ENCODE measurements at places on chromosomes 4 and X. TPM values are rescaled to one million over a fixed set of nuclear protein-coding genes. Genes with fewer than 3 reads are reported as not detected.

Gene FAM53A
- 0.84 TPM for polyA plus RNA-seq

Gene FAM114A1
- polyA plus RNA-seq: 36.9 TPM

Gene NXF2
- not detected for polyA plus RNA-seq

Gene GAGE2A
- polyA plus RNA-seq: not detected

Gene GAGE12F
- not detected for polyA plus RNA-seq

Gene PIR
- polyA plus RNA-seq: 6.8 TPM

Gene GAGE10
- not detected for polyA plus RNA-seq

DNA sequence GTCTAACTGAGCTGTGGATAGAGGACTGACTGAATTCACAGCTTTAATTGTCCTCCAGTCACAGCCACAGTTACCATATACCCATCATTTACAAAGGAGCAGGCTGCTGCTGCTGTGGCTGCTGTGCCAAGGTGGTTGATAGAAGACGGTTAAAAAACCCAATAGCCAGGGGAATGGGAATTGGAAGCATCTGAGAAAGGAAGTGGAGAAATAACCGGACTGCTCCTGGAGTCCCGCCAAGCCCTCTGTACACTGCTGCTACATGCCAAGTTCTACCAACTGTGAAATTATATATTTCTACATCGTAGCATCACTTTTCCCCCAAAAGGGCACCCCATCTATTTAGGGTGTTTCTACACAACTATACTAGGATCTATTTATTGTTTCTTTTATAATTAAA lies 279.7 kb upstream of the ARX start:
- H3K36me3 ChIP-seq: no peaks in the 10 kb centered on the region
- H3K27ac ChIP-seq: no peak overlapping the region
- DNase-seq: no peak
- H3K27me3 ChIP-seq: no peaks in the 10 kb centered on the region
- H3K4me1 ChIP-seq: no peaks in the 10 kb centered on the region

DNA sequence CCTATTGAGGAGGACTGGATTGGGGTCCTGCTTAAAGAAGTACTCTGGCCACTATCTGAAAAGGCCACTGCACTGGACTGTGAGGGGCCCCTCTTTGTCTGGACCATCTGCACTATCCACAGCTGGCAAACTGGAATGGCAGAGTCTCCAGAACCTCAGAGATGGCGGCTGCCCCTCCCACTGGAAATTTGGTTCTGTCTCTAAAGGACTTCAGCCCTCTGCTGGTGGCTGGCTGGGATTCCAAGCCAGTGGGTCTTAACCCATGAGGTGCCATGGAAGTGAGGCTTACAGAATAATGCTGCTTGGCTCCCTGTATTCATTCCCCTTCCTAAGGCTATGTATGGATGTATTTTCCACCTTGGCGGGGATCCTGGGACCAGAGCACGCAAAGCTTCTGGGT lies 41.6 kb upstream of the CYLC1 start:
- no peak overlapping the region for H3K27ac ChIP-seq
- H3K27me3 ChIP-seq: no peaks in the 10 kb centered on the region
- no peak overlapping the region for H3K4me3 ChIP-seq
- DNase-seq: no peak

DNA sequence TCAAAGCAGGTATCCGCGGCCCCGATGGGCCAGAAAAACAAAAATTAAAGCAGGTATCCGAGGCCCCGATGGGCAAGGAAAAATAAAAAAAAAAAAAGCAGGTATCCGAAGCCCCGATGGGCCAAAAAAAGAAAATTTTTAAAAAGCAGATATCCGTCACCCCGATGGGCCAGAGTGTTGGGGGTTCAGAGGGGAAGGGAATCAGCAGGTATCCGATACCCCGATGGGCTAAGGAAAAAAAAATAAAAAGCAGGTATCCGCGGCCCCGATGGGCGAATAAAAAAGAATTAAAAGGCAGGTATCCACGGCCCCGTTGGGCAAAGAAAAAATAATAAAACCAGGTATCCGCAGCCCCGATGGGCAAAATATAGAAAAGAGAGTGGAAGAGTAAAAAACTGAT lies 289.0 kb downstream of the CHIC1 start:
- DNase-seq: no peak
- H3K27me3 ChIP-seq: no peaks in the 10 kb centered on the region
- H3K36me3 ChIP-seq: no peaks in the 10 kb centered on the region
- H3K27ac ChIP-seq: no peak overlapping the region

DNA sequence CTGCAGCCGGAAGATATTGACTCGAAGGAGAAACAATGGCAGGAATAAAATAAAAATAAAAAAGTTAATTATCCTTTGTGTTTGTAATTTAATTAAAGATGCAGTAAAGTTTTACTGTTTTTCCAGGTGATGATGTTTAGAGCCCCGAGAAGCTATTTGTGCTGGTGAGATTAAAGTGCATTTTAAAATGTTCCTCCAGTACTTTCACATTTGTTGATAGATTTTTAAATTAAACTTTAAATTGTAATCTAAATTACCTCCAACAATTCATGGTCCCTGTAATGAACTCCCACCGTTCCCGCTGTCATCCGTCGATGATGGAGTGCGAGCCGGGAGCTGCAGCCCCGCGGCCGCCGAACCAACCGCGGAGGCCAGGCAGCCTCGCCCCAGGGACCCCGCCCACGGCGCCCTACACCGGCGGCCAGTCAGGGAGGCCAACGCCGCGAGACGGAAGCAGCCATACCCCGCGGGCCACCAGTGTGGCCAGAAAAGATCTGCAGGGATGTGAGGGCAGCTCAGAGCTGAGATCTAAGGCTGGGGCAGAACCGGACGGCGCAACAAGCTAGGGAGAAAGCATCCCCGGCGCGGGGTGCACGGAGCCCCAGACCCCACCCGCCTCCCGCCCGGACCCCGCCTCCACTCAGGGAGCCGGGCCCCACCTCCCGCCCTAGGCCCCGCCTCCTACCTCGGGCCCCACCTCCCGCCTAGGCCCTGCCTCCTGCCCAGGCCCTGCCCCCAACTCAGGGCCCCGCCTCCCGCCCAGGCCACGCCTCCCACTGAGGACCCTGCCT lies 104.0 kb downstream of the FAM53A start:
- H3K4me3 ChIP-seq: peak overlapping the region; percentile 31
- H3K4me1 ChIP-seq: peaks cover 2% of the 10 kb centered on the region
- peak; percentile 41 for DNase-seq
- no peak overlapping the region for H3K27ac ChIP-seq

- no peak for DNase-seq
- H3K27ac ChIP-seq: no peak overlapping the region
- no peaks in the 10 kb centered on the region for H3K36me3 ChIP-seq
- H3K4me1 ChIP-seq: no peaks in the 10 kb centered on the region
- no peaks in the 10 kb centered on the region for H3K27me3 ChIP-seq
These were observed 61.6 kb upstream of the LIMCH1 start for GRCh38 chr4:41476310-41476885.

GRCh38 chr4:72971572-72971971 lies 97.9 kb downstream of the COX18 start:
- no peaks in the 10 kb centered on the region for H3K36me3 ChIP-seq
- no peaks in the 10 kb centered on the region for H3K4me1 ChIP-seq
- H3K4me3 ChIP-seq: no peak overlapping the region
- no peak overlapping the region for H3K27ac ChIP-seq

DNA sequence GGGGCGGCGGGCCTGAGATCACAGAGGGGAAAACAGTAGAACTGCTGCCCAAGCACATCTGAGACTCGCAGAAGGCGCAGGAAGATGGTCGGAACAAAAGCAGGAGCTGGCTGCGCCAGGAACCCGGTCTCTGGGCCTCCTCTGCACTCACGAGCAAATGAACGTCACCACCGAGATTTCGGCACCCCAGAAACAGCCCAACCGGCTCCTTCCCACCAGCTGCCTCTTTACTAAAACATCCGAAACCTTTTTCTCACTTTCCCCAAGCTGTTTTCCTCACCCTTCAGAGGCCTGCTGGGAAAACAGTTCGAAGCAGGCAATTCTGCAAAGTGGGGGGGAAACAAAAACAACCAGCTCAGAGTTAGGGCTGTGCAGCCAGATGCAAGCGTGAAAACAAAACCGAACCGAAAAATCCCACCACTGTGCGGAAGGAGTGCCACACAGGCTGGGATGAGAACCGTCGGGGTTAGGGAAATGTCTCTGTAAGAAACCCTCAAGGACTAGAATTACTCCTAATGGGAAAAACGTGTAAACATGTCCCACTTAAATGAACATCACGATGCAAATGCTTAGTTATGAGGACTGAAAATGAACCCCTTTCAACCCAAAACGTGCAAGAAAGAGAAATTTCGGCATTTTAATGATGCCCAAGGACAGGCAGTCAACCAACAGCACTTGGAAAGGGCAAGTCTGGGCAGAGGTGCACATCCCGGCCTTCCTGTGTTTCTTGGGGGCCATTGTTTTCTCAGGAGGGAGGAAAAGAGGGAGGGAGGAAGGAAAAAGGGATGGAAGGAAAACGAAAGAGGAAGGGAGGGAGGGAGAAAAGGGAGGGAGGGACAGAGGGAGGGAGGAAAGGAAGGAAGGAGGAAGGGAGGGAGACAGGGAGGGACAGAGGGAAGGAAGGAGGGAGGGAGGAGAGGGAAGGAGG lies 15.8 kb downstream of the DHRSX start:
- peaks cover 54% of the 10 kb centered on the region for H3K36me3 ChIP-seq
- no peaks in the 10 kb centered on the region for H3K27me3 ChIP-seq
- H3K27ac ChIP-seq: no peak overlapping the region
- no peaks in the 10 kb centered on the region for H3K4me1 ChIP-seq
- no peak overlapping the region for H3K4me3 ChIP-seq

- H3K4me1 ChIP-seq: no peaks in the 10 kb centered on the region
- H3K27ac ChIP-seq: no peak overlapping the region
- DNase-seq: no peak
- no peak overlapping the region for H3K4me3 ChIP-seq
- no peaks in the 10 kb centered on the region for H3K27me3 ChIP-seq
- no peaks in the 10 kb centered on the region for H3K36me3 ChIP-seq
These were observed 306.4 kb upstream of the POF1B start for GRCh38 chrX:85685843-85686242.

GRCh38 chr4:145176641-145177432 lies 3.6 kb downstream of the OTUD4 start:
- H3K27ac ChIP-seq: peak overlapping the region; percentile 99
- H3K27me3 ChIP-seq: no peaks in the 10 kb centered on the region
- peaks cover 4% of the 10 kb centered on the region for H3K4me1 ChIP-seq
- DNase-seq: peak; percentile 34
- peaks cover 14% of the 10 kb centered on the region for H3K36me3 ChIP-seq

GRCh38 chr4:3481113-3481531 lies 18.0 kb downstream of the DOK7 start:
- H3K4me1 ChIP-seq: peaks cover 27% of the 10 kb centered on the region
- H3K36me3 ChIP-seq: no peaks in the 10 kb centered on the region

DNA sequence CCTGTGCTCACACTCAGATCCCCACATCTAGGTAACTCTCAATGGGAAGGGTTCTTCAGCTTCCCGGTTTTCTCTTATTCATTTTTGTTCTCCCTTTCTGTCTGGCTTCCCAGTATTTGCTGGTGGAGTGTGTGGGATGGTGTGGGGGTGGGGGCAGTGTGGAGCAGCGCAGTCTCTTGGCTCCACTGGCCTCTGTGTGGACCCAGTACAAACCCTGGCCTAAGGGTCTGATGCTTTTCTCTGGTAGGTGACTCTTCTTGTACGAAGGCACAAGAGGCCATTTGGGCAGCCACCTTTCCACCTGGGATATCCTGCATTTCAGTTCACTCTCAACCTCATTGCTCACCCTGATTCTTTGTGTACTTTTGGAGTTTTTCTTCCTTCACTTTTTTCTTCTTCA lies 71.3 kb downstream of the NBDY start:
- H3K36me3 ChIP-seq: no peaks in the 10 kb centered on the region
- H3K4me1 ChIP-seq: no peaks in the 10 kb centered on the region
- H3K4me3 ChIP-seq: no peak overlapping the region
- no peaks in the 10 kb centered on the region for H3K27me3 ChIP-seq

DNA sequence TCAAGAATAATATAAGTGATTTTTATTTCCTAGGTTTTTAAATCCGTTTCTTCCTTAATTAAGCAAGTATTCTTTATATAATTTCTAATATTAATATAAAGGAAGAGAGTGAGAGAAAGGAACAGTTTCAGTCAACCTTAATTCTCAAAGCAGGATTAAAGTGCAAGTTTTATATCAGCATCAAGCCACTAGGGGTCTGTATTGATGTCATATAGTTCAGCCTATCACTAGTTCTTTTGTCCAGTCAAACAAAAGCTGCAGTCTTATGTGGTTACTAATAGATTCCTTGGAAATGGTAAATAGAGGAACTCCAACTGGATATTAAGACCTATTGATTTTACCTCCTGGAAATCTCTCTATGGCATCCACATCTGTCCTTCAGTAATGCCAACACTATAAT lies 82.0 kb downstream of the NAP1L3 start:
- no peaks in the 10 kb centered on the region for H3K4me1 ChIP-seq
- H3K27me3 ChIP-seq: no peaks in the 10 kb centered on the region
- no peaks in the 10 kb centered on the region for H3K36me3 ChIP-seq
- no peak overlapping the region for H3K27ac ChIP-seq

GRCh38 chr4:87410679-87411078 lies 11.7 kb upstream of the NUDT9 start:
- no peaks in the 10 kb centered on the region for H3K27me3 ChIP-seq
- H3K4me3 ChIP-seq: no peak overlapping the region
- H3K36me3 ChIP-seq: no peaks in the 10 kb centered on the region

DNA sequence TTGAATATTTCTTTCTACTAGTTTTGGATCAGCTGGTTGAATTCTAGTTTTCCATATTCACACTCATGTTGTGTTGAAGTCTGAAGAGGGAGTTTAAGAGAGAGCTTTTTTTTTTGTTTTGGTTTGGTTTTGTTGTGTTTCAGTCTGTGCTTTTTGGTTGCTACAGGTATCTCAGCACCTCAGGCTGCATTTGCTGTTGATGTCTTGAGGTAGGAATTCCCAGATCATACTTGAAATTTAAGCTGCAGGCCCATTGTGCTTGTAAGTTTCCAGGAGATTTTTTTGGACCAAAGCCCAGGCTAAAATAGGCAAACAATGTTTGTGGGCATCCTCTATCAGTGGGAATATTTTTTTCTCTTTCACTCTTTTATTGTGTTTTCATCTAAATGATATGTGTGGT lies 190.2 kb upstream of the AGA start:
- no peak overlapping the region for H3K4me3 ChIP-seq
- no peak overlapping the region for H3K27ac ChIP-seq
- H3K27me3 ChIP-seq: no peaks in the 10 kb centered on the region
- no peaks in the 10 kb centered on the region for H3K36me3 ChIP-seq

- no peaks in the 10 kb centered on the region for H3K27me3 ChIP-seq
- no peak for DNase-seq
- no peak overlapping the region for H3K4me3 ChIP-seq
- H3K27ac ChIP-seq: no peak overlapping the region
- H3K4me1 ChIP-seq: no peaks in the 10 kb centered on the region
- no peaks in the 10 kb centered on the region for H3K36me3 ChIP-seq
These were observed 38.6 kb downstream of the CFAP299 start for GRCh38 chr4:80374180-80374579.

Data from large intestine (tissue), 12 donors.